Body of pancreas (tissue), 4 donors: ENCODE measurements at places on chromosomes 11 and 22. TPM values are rescaled to one million over a fixed set of nuclear protein-coding genes. Genes with fewer than 3 reads are reported as not detected.

SYT8 gene
- total RNA-seq, result 32.6 TPM

PHLDA2 gene
- not detected for total RNA-seq

UBQLNL gene
- 4.3 TPM for total RNA-seq

MS4A6E gene
- not detected for total RNA-seq

TRIM48 gene
- total RNA-seq, result not detected

SNX19 gene
- 58.4 TPM for total RNA-seq

GGT1 gene
- 58.7 TPM for total RNA-seq
